CD8-positive, alpha-beta T cell (primary cell): ENCODE measurements at places on chromosomes 13 and 19.

- no peak for DNase-seq
Measured at GRCh38 chr13:67278235-67278634, 48.1 kb upstream of the PCDH9 start.

DNA sequence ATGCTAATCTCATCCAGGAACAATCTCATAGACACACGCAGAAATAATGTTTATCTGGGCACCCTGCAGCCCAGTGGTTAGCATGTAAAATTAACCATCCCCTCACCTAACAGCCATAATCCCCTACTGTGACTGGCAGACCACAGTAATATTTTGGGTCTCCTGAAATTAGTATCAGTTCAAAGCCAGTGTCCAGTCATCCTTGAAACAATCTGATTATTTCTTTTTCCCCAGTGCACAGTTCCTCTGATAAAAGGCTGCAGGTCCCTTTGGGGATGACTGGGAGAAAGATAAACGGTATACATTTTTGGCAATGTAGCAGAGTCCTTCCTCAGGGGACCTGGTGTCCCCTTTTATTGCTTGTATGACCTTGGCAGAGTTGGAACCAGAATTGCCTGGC is 50.4 kb upstream of the CYSLTR2 start:
- no peak for DNase-seq

DNA sequence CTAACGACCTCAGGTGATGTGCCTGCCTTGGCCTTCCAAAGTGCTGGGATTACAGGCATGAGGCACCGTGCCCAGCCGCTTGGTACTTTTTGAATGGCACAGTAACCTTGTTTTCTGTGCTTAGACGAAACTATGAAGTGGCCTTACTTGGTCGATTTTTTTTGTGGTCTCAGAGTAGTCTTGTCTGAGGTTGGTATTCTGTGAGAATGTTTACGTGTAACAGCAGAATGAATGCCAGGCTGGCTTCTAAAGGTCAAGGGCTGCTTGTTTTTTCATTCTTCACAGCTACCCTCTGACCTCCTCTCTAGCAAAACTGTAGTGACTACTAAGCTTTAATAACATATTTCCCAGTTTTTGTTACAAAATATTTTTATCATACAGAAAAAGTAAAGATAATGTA is 313.3 kb downstream of the GPC6 start:
- no peak for DNase-seq

DNA sequence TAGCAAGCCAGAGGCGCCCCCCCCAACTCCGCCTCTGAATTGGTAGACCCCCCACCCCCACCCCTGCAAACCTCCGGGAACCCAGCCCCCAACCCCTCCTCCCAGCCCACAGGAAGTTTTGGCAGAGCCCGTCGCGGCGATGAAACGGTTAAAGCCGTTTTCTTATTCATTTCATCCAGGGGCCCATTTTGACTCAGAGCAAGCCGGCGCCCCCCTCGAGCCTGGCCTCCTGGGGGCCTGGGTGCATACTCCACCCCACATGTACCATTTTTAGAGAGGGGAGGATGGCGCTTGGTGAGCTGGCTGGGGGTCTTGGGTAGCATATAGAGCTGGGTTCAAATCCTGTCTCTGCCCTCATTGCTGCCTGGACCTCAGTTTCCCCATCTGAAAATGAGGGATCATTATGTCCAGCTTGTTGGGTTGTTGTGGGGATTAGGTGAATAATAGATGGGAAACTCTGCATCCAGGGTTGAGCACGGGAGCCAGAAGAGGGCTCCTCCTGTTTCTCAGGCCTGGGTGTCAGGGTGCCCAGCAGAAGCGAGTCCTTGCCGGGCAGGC is 7.9 kb upstream of the JUNB start:
- DNase-seq: peak; percentile 52

- peak; percentile 67 for DNase-seq
Measured at GRCh38 chr19:1825909-1826556, 14.0 kb upstream of the ATP8B3 start.

GRCh38 chr19:35031072-35031881 is 1.0 kb downstream of the SCN1B start:
- DNase-seq: no peak

DNA sequence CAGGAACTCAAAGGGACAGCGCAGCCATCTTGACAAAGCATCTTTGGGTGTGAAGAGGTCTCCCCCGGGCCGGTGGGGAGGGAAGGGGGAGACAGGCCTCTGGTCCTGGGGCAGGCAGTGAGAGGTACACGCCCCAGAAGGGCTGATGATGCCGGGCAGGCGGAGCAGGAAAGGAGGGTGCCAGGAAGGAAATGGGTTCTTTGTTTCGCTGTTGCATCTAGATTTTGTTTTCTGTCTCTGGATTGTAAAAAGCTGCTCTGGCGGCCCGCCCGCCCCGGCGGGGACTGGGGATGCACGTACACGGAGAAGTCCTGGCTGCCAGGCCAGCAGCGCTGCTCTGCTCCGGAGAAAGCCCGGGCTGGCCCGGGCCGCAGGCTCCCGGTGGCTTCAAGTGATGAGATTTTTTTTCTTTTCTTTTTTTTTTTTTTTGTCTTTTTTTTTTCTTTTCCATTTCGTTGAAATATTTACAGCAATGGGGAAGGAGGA is 13.2 kb upstream of the ASF1B start:
- DNase-seq: peak; percentile 81

DNA sequence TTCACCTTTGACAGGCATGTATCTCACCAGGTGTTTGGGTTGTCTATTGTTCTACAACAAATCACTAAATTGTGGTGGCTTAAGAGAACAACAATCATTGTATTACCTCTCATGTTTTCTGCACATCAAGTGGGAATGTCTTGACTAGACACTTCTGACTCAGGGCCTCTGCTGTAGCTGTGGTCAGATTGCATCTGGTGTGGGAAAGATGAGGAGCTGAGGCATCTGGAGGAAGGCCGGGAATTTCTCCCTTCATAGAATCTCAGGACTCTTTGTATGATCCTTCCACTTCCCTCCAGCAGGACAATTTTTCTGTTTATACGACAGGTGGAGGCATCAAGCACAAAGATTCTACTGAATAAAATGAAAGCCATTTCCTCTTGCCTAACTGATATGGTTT is 511.8 kb upstream of the NBEA start:
- no peak for DNase-seq

GRCh38 chr13:44809190-44809589 is 180.1 kb downstream of the NUFIP1 start:
- no peak for DNase-seq

DNA sequence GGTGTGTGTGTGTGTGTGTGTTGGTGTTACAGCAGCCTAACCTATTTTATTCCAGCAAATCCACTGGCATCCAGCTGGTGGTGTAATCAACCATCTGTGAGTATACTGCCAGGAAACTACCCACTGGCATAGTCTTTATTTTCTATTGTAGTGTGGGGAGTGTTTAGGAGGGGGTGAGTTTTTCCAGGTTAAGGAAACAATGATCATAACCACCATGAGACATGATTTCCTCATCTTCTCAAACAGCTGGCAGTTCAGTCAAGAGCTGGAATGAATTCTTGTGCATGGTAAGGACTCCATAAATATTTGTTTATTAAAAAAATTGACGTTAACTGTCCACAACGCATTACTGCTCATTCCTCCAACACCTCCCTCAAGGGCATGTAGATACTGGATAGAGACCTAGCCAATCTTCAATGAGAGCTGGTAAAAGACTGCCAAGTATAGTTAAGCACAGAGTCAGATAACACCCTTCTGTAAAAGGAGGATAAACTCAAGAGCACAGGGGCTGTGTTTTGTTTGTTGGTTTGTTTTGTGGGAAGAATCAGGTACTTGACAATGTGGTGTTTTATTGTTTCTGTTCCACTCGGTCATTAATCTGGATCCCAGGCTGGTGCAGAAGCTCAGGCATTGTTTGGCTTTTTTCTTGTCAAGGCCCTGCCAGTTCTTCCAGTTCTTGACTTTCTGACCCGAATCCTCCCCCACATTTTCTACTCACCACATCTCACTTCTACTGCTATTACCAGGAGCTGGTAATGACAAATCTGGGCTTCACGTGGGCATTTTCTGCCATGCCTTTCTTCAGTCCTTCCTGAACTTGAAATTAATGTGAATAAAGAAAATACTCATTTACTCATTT is 31.6 kb upstream of the SLC46A3 start:
- no peak for DNase-seq

GRCh38 chr13:110286833-110287819 is 19.8 kb downstream of the COL4A1 start:
- no peak for DNase-seq
